Pons (tissue), 1 donor: ENCODE measurements at places on chromosomes 5 and 9.

- no peak for DNase-seq
Observed at GRCh38 chr9:97773723-97774122, 76.6 kb upstream of the XPA start.

GRCh38 chr9:70261131-70261870, 2.5 kb downstream of the SMC5 start:
- no peak for DNase-seq

DNA sequence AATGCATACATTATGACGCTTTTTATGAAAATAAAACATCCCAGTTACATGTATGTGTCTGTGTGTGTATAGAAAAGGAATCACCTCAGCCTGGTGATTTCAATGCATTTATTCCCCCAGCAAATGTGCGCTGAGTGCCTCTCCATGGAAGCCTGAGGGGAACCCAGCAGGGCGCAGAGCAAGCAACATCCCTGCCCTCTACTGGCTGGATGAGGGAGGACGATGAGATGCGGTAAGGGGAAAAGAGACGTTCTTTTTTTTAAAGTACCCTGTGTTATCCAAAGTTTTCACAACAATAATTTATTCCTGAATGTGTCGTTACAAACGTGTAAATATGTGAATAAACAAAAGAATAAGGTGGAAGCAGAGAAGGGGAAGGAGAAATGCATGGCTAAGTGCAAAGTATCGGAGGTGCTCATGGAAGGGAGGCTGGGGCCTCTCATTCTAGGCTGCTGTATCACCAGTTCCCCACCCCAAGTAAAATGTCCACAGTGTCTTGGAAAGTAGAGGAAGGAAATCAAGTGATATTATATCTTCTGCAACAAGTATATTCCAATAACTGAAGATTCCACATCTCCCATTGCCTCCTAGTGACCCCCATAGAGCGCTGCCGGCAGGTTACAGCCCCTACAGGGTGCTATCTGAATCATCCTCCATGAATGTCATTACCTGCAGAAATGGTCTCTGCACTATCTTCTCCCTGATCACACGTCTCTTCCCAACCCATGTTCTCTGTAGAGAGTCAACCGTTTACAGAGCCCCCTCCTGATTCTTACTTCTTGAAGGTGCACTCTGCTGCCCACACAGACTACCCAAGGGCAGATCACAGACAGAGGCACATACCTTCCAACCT, 13.0 kb upstream of the ABLIM3 start:
- no peak for DNase-seq

DNA sequence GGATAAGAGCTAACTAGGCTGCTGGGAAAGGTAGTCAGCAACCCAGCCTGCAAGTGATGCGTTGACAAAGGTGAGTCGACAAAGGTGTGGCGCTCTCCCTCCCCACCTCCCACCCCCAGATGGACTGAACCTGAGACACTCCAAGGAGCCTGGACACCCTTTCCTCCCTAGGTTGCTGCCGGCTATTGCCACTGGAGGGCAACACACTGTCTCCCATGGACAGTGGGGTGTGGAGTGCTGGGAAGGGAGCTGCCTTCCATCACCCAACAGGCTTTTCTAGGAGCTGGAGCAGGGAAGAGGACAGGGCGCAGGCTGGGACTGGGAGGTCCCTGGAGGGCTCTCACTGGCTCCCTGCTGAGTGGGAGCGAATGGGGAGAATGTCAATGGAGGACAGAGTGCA, 75.4 kb upstream of the ARAP3 start:
- peak; percentile 69 for DNase-seq

GRCh38 chr5:14406554-14406849, 175.1 kb upstream of the OTULINL start:
- DNase-seq = no peak

DNA sequence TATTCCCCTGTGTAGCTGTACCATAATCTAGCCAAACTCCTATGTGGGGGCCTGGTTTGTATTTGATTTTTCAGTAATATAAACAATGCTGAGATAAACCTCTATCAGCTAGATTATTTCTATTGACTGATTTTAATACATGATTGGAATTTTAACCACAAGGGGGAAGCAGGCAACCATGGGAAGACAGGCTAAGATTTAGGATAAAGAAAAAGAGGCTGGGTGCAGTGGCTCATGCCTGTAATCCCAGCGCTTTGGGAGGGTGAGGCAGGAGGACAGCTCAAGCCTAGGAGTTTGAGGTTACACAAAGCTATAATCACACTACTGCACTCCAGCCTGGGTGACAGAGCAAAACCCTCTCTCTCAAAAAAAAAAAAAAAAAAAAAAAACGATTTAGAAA, 18.1 kb upstream of the GPX3 start:
- DNase-seq = peak; percentile 28

DNA sequence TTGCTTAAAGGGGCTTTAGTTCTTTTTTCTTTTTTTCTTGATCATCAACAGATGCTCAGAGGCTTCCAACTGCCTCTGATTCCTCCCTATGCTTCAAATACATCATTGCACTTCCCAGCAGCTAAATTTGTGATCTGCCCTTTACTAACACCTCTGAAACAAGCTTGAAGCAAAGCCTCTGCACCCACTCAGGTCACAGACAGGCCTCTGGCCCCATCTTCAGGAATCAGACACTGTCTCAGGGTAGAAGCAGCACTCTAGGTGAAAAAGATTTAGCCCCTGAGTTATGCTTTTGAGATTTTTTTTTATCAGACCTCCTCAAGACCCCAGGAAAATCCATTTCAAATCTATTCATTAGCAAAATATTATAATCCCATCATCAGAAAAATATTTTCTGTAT, 91.5 kb downstream of the MAMDC2 start:
- DNase-seq = no peak

- DNase-seq = peak; percentile 15
Observed at GRCh38 chr9:12604164-12604821, 88.9 kb upstream of the TYRP1 start.

GRCh38 chr9:112711050-112711689, 6.7 kb downstream of the INIP start:
- peak; percentile 83 for DNase-seq

- DNase-seq = no peak
Observed at GRCh38 chr5:43658509-43658908, 55.5 kb downstream of the NNT start.

DNA sequence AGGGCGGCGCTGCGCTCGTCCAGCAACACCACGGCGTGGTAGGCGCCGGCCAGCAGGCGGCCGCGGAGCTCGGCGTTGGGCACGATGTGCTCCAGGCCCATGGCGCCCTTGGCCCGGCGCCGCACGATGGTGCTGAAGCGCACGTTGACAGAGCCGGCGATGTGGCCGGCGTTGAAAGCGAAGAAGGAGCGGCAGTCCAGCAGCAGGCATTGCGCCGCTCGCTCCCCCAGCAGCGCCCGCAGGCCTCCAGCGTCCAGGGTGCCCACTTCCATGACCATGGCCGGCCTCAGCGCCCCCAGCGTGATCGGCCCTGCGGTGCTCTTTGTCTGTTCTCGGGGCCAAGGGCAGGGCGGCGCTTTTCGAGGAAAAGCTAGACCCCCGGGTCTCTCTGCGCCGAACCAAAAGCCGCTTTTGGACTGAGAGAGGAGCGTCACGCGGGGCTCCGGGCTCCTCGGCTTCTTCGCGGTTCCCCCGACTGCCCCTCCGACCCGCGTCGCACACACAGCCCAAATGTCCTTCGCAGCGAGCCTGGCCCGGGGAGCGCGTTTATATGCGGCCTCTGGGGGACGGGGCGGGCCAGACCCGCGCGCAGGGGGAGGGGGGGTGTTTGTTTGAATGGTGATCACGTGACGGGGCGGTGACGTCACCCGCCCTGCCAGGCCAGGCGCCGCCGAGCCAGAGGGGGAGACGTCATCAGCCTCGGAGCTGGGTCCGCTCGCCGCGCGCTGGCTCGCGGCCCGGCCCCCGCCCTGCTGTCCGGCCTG, at the start of gene DUSP1:
DUSP1 (minus strand) TSS at position 521 of the 764 bp plus-strand sequence; CDS start at position 278, 243 bp downstream.
- DNase-seq = peak; percentile 97

- peak; percentile 71 for DNase-seq
Observed at GRCh38 chr9:25677301-25678146, 720 bp downstream of the TUSC1 start.

DNA sequence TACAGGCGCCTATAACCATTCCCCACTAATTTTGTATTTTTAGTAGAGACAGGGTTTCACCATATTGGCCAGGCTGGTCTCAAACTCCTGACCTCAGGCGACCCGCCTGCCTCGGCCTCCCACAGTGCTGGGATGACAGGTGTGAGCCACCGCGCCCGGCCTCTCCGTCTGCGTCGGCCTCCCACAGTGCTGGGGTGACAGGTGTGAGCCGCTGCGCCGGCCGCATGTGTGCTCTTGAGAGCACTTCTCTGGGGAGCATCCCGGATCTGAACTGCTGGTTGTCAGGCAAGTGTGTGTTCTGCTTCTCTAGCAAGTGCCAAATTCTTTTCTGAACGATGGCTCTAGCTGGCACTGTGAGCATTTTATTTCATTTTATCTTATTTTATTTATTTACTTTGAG, 3.7 kb upstream of the ENTPD2 start:
- DNase-seq = no peak

DNA sequence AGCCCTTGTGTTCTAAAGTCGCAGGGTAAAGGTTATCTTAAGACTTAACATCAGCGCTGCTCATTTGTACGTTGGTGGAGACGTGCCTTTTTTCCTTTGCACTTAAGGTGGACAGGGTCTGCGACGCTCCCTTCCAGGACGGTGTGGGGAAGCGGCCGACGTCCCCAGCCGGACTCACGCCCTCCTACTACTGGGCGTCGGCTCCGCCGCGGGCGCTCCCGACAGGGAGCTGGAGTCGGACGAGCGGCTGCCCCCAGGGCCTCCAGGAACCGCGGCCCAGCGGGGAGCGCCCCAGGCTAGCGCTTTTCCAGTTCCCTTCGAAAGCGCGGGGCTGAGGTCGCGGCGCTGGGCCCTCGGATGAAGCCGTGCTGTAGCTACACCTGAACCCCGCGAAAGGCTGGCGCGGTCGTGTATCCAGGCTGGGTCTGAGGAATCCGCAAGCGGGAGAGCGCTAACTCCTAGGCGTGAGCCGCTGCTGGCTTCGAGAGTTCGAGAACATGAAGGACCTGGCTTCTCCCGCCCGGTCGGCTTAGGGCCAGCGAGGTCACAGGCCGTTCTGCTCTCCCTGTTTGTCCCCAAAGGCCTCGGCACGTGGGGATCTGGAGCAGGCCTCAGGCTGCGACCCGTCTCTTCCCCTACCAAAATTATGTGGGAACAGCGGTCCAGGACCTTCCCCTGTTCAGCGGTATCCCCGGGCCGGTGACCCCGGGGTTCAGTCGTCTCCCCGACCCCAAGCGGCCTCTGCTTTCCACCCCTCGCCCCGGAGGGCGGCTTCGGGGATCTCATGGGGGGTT, 3.8 kb upstream of the DMRT3 start:
- no peak for DNase-seq
